ENCODE measurements at places on chromosomes 16 and 17.

DNA sequence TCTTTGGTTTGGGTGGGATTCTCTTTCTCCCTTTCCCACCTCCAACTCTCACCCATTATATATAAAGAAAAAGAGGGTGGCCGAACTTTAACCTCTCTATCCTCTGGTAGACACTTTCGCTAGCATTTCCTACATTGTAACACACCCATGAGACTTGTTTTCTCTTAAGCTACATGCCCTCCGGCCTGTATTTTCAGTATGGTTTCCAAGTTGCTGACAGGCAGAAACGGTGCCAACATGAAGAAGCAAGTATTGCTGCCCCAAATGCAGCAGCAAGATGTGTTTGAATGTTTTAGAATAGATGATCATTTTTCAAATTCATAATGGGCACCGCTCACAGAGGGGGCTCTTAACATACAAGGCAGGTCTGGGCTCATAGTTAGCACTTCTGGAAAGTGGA is 18.7 kb upstream of the CYB5B start:
- no peak for DNase-seq

GRCh38 chr16:83609178-83609577 is 198.6 kb upstream of the HSBP1 start:
- DNase-seq: peak; percentile 51

DNA sequence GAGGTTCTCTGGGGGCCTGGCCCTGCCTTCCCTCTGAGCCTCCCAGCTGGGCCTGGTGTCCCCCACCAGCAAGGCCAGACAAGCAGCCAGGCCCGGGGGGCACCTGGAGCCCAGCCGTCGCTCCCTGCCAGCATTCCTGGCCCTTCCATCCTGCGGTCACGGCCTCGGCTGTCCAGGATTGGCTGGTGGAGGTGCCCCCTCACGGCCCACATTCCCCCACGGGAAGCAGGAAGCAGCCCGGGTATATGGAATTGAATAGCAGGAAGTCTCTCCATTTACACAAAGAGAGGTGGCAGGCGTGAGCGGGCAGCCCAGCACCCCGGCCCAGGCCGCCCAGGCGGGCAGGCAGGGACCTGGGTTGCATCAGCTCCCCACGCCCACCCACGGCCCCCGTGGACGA is 14.5 kb downstream of the TRAF7 start:
- DNase-seq: no peak

- DNase-seq: no peak
Measured at GRCh38 chr17:58415371-58416055, 1.8 kb downstream of the RNF43 start.

DNA sequence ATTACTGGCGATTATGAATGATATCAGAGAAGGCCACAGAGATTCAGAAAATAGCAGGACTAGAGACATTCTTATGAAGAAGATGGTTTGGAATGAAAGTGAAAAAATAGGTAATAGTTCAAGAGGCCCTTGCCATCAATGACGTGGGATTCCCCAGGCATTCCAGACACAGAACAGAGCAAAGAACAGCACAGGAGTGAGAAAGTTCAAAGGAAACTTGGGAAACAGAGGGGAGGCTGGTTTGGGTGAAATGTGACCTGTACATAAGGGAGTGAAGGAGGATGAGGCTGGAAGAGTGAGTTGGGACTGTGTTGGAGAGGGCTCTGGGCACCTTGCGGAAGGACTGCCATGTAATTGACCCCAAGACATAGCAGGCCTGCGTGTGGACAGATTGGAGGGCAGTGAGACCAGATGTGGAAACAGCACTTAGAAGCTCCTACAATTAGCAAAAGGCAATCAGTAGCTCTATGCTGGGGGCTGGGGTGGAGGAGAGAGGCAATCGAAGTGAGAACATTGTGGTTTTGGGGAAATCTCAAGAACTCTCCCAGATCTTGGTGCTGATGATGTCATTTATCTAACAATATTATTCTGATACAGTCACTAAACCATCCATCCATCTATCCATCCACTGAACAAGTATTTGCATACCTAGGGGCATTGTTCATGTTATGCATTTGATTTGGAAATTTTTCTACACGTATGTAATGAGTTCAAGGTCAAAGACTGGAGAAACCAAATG is 365.3 kb upstream of the ZFHX3 start:
- no peak for DNase-seq

GRCh38 chr16:59045501-59045900 is 311.4 kb upstream of the GOT2 start:
- no peak for DNase-seq

- DNase-seq: no peak
Measured at GRCh38 chr16:52863000-52863399, 189.7 kb downstream of the CHD9NB start.

GRCh38 chr16:67399218-67399733 is 6.0 kb upstream of the TPPP3 start:
- DNase-seq: no peak

Measured in AG09309 (cell line).